ENCODE measurements at places on chromosomes 11 and 22.

DNA sequence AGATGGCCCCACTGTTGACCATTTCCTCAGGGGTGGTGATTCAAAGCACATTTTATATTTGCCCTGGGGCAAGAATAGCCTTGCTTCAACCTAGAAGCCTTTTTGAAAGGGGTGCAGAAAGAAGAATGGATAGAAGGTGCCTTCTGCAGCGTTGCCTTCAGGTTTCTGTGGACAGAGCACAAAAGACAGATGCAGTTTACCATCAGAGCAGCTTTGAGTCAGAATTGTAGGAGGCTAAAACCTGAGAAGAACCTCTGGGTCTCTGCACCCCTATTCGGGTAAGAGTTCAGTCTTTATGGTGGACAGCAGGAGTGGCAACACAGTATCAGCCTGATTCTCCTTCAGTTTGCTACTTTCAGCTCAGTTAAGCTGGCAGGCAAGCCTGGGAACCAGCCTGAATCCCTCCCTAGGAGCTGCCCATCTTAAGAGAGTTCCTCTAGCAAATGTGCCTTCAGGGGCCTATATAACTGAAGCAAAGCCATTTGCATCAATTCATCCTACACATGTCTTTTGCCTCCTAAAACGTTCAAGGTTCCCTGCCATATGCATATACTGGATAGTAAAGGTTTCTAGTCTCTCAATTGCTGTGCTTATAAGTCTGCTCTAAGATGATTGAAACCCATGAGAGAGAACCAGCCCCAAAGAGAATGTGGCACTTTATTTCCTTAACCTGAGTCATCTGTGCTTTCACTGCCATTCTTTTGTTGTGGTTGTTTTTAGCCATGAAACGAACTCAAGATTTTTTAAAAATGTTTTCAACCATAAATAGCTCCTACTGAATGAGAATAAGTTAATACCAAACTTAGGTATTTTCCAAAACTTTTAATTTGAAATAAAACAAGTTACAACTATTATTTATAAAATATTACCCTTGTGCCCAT is 123.0 kb downstream of the TRIM44 start:
- H3K4me1 ChIP-seq, result peaks cover 21% of the 10 kb centered on the region
- H3K27ac ChIP-seq, result no peak overlapping the region
- H3K4me3 ChIP-seq, result no peak overlapping the region
- no peak for DNase-seq

GRCh38 chr11:114250993-114251814 is 45.0 kb upstream of the NNMT start:
- H3K4me1 ChIP-seq, result no peaks in the 10 kb centered on the region
- no peak overlapping the region for H3K4me3 ChIP-seq
- peaks cover 2% of the 10 kb centered on the region for H3K36me3 ChIP-seq
- no peak for DNase-seq
- peak overlapping the region; percentile 35 for H3K27ac ChIP-seq
- peaks cover 3% of the 10 kb centered on the region for H3K27me3 ChIP-seq

GRCh38 chr11:12692229-12693075 is 18.2 kb downstream of the TEAD1 start:
- H3K4me1 ChIP-seq, result peaks cover 7% of the 10 kb centered on the region
- no peak for DNase-seq
- no peaks in the 10 kb centered on the region for H3K36me3 ChIP-seq
- peaks cover 81% of the 10 kb centered on the region for H3K27me3 ChIP-seq
- H3K27ac ChIP-seq, result no peak overlapping the region

GRCh38 chr22:35564975-35565867 is 24.6 kb downstream of the RASD2 start:
- no peak for DNase-seq
- H3K27ac ChIP-seq, result no peak overlapping the region
- no peaks in the 10 kb centered on the region for H3K4me1 ChIP-seq
- peaks cover 11% of the 10 kb centered on the region for H3K27me3 ChIP-seq

- no peak overlapping the region for H3K4me3 ChIP-seq
- H3K4me1 ChIP-seq, result no peaks in the 10 kb centered on the region
- H3K27me3 ChIP-seq, result no peaks in the 10 kb centered on the region
- no peak overlapping the region for H3K27ac ChIP-seq
- no peaks in the 10 kb centered on the region for H3K36me3 ChIP-seq
Observed at GRCh38 chr11:90329043-90329442, 106.2 kb upstream of the CHORDC1 start.

GRCh38 chr11:27874998-27875830 is 175.0 kb upstream of the BDNF start:
- no peaks in the 10 kb centered on the region for H3K4me1 ChIP-seq
- no peak overlapping the region for H3K4me3 ChIP-seq
- DNase-seq, result no peak
- H3K36me3 ChIP-seq, result no peaks in the 10 kb centered on the region
- H3K27me3 ChIP-seq, result no peaks in the 10 kb centered on the region

- H3K4me1 ChIP-seq, result peaks cover 25% of the 10 kb centered on the region
- H3K36me3 ChIP-seq, result peaks cover 30% of the 10 kb centered on the region
- peak overlapping the region; percentile 57 for H3K4me3 ChIP-seq
- DNase-seq, result no peak
Observed at GRCh38 chr11:87083029-87083428, 45.3 kb downstream of the TMEM135 start.

DNA sequence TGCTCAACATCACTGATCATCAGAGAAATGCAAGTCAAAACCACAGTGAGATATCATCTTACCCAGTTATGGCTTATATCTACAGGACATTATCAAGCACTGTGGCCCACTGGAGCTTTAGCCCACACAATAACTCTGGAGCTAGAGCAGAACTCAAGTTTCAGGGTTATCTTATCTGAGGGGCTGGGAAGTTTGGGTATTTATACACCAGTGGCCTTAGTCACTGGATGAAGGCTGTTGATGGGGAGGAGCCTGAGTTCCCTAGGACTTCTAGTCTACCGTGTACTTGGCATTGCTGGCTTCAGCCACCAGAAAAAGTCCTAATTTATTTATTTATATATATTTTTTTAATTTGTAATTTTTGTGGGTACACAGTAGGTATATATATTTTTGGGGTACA is 19.3 kb downstream of the HSD17B12 start:
- no peaks in the 10 kb centered on the region for H3K4me1 ChIP-seq
- no peaks in the 10 kb centered on the region for H3K27me3 ChIP-seq
- no peak overlapping the region for H3K27ac ChIP-seq

DNA sequence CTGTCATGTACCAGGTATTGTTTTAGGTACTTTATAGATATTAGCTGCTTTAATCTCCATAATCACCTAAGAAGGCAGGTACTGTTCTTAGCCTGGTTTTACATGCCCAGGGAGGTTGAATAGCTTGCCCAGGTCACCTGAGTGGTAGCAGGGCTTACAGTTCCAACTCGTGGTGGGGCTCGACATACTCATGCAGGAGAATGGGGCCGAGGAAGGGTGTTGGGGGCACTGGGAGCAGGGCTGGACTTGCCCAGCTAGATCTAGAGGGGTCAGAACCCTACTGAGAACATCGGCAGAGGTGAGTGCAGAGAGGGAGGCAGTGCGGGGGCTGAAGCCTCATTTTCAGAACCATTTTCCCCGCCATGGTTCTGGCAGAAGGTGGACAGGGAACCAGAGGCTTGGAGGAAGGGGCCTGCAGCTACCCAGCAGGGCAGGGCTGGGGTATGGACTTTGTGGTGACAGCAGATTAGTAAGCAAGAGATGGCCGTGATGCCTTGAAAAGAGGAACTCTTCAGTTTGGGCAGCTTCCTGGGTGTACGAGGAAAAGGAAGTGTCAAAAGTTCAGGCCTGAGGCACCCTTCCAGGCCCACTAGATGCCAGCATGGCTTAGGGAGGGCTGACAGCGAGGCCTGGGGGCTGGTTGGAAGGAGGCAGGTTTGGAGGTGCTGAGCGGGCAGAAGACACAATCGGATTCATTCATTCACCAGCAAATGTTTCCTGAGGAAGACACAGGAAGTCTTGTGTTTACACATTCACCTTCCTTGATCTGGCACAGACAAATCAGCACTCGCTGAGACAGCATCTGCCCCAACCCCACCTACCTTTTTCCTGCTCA is 54.7 kb upstream of the LYVE1 start:
- peaks cover 4% of the 10 kb centered on the region for H3K27me3 ChIP-seq
- peaks cover 12% of the 10 kb centered on the region for H3K4me1 ChIP-seq
- H3K4me3 ChIP-seq, result no peak overlapping the region
- no peak for DNase-seq
- H3K27ac ChIP-seq, result peak overlapping the region; percentile 85

Data from T-helper 2 cell treated with Interferon-gamma antibody and Interleukin-4, amounts not matched to agents 5 μg/mL and 100 μg/mL, for 36 hours (primary cell).